ENCODE measurements at places on chromosomes 6 and 20.

DNA sequence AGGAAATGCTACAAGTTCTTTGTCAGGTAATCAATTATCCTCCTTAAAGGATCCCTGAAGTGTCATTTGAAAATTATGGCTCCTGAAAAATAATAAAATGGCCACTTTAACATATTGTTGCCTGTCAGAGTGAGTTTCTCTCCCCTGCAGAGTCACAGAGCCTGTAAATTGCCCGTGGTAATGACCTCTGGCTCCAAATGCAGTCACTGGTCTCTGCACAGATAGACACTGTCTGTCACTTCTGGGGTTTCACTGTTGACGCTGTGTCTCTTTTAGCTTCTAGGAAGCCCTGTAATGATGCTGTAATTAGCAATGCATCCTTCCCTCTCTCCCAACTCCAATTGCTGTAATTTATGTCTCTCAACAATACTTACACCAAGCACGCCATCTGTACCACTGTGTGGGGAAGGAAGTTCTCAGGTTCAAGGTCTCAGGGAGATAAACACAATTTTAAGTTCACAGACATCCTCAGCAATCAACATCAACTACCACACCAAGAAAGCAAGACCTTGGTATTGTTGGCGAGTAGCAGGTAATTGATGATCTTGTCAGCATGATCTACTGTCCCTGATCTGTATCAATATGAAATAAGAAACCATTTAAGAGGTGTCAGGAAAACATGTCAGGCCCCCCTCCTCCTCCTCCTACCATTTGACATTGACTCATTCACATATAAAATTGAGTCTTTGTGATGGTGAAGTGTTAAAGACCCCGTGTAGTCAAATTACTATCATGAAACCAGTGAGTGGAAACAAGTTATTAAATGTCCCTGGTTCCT, 91.2 kb upstream of the SULF2 start:
- DNase-seq = no peak

- no peak for DNase-seq
Measured at GRCh38 chr6:122068291-122068769, 331.1 kb upstream of the HSF2 start.

DNA sequence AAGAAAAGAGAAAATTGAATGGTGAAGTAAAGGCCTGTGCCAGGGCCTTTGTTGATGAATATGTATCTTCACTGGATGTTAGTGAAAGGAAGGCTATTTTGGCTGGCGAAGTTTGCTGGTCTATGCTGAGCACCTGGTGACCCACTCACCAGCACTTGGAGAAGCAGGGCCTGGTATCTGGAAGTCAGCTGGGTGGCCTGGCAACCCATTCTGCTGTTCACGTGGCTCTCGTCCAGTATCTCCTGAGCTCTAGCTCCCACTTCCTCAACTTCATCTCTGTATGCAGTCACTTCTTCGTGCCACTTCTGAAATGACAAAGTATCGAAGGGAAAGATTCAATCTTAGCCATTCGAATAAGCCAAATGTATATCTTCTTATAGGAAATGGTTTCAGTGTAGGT, 283.7 kb downstream of the SYNE1 start:
- no peak for DNase-seq

DNA sequence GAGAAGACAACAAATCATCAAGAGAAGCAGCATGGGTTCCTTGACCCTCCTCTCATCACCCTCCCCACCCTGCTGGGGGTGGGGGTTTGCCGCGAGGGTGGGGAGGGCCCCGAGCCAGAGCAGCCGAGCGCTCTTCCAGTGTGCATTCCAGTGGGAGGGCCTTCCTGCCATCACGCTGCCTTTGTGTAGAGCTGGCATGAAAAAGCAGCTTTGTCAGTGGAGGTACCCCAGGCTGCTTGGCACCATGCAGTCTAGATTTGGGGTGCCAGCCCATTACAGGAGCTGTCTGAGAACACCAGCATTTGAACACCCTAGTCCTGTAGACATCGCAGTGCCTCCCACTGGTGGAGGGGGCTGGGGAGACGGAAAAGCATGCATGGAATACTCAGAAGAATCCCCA, 12.2 kb downstream of the BAK1 start:
- DNase-seq = no peak

GRCh38 chr6:30683183-30683979, 3.1 kb downstream of the PPP1R18 start:
- no peak for DNase-seq

GRCh38 chr6:166597711-166598440, 11.4 kb upstream of the RAMACL start:
- no peak for DNase-seq

DNA sequence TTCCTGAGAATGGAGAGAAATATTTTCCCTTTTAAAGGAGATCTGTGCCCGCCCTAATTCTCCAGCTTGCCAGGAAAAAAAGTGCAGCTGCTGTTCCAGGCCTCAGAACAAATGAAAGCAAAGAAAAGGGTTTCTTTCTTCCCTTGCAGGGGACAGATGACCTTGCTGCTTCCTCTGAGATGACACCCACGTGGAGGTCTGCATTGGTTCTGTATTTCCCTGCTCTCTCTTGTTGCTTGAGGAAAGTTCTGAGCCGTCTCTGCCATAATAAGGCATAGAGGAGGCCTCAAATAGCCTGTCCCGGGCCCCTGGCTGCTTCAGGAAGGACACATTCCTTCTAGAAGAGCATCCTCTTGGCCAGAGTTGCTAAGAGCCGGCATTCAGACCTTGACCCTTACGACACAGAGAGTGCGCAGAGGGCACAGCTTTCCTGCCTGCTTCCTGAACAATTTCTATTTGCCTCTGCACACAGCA, 501.8 kb upstream of the SULF2 start:
- DNase-seq = no peak

- no peak for DNase-seq
Measured at GRCh38 chr6:4185846-4186245, 50.5 kb upstream of the ECI2 start.

- no peak for DNase-seq
Measured at GRCh38 chr6:41347378-41348050, 12.1 kb downstream of the NCR2 start.

DNA sequence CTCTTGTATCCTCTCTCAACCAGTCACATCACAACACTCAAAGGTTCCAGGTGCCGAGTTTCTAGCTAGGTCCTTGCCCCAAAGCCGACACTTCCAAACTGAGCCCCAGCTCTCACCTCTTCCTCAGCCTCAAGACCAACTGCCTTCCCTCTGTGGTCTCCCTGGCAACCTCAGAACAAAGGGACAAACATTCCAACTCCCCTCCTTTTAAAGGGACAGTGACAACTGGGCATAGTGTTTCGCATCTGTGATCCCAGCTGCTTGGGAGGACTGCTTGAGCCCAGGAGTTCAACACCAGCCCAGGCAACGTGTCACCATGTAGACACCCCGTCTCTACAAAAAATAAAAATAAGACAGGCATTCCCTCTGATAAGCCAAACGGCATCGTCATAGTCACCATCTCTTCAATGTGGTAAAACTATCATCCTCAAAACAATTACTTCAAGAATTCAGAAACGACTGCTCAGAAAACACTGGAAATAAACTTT, 11.3 kb downstream of the DIDO1 start:
- no peak for DNase-seq

DNA sequence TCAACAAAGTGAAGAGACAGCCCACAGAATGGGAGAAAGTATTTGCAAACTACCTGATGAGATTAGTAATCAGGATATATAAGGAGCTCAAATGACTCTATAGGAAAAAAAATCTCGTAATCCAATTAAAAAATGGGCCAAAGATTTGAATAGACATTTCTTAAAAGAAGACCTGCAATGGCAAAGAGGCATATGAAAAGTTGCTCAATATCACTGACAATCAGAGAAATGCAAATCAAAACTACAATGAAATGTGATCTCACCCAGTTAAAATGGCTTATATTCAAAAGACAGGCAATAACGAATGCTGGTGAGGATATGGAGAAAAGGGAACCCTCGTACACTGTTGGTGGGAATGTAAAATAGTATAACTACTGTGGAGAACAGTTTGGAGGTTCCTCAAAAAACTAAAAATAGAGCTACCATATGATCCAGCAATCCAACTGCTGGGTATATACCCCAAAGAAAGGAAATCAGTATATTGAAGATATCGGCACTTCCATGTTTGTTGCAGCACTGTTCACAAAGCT, 65.0 kb downstream of the TOX2 start:
- no peak for DNase-seq

GRCh38 chr6:134720353-134721059, 229.4 kb downstream of the ALDH8A1 start:
- no peak for DNase-seq

DNA sequence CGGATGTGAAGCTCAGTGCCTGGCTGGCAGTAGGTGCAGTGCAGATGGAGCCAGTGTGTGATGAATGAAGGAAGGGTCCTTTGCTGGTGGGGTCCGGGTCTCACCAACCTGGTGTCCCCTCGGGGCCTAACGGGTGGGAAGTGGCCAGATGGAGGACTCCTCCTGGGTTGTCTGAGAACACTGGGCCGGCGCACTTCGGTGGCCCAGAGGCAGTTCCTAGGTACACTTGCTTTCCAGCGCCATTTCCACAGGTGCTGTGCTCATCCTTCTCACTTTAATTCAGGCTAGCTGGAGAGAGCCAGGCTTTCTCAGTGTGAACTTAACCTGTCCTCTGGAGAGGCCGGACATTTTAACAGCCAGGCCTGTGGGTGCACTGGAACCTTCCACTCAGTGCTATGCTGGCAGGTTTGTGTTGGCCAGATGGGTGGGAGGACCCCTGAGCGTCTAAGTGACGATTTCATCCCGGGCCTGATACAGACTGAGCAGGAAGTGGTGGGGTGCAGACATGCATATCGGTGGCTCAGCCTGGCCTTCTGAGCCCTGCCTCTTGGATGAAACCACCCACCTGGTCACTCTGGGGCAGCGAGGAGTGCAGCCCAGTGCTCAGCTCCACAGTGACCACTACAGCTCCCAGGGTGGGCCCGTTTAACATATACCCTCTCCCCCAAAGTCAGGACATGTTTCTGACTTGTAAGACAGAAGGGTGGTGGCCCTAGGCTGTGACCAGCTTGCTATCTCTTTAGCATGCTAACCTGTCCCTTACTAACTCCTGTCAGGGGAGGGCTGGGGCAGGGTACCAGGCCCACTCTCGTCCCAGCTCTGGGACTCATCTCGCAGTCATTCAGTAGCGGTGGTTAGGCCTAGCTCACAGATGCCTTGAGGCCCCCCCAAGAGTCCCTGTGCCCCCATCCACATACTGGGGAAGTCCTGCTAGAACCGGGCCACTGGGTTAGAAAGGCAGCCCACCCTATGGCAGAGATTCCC, 8.2 kb upstream of the PYGB start:
- DNase-seq = no peak

DNA sequence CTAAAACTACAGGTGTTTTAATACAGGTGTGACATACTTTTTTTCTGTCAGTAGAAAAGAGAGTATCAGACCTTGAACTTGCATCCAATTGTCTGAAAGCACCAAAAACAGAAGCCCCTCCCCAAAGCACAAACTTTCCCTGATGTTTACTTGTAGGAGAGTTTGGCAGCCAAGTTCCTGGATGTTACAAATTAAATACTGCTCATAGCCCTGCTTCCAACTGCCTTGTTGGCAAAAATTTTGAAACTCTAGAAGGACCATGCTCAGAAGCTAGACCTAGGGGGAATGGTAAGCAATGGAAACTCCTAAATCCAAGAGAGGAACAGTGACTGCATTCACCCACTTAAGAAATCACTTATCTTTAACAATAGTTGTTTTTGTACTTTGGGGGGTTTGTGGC, 17.0 kb upstream of the ARG1 start:
- DNase-seq = no peak

All from liver (tissue), 10 donors.